ENCODE measurements at places on chromosomes 12 and 14.
A peak's percentile ranks its signal among the peaks of the same experiment; 100 is the strongest.

DNA sequence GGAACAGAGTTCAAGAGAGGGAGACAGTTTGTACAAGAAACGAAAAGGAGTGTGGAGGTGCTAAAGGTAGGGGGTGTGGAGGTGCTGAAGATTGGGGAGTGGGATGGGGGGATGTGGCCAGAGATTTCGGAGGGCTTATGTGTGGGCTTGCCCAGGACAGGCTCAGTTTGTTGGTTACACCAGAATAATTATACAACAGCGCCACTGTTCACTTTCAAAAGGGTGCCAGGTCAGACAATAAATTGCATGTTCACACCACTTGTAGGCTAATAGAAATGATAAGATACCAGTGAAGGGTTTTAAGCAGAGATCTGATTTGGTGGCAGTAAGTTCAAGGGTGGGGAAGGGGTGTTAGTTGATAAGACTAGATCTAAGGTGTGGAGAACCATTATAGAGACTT, 75.3 kb downstream of the PRKCH start:
- DNase-seq = no peak

GRCh38 chr14:92441751-92442504, 71.7 kb upstream of the RIN3 start:
- DNase-seq = no peak

- DNase-seq = peak; percentile 40
Observed at GRCh38 chr12:8156416-8156815, 399 bp upstream of the ZNF705A start.

- peak; percentile 25 for DNase-seq
Observed at GRCh38 chr12:122371475-122372045, 50.9 kb downstream of the CLIP1 start.

DNA sequence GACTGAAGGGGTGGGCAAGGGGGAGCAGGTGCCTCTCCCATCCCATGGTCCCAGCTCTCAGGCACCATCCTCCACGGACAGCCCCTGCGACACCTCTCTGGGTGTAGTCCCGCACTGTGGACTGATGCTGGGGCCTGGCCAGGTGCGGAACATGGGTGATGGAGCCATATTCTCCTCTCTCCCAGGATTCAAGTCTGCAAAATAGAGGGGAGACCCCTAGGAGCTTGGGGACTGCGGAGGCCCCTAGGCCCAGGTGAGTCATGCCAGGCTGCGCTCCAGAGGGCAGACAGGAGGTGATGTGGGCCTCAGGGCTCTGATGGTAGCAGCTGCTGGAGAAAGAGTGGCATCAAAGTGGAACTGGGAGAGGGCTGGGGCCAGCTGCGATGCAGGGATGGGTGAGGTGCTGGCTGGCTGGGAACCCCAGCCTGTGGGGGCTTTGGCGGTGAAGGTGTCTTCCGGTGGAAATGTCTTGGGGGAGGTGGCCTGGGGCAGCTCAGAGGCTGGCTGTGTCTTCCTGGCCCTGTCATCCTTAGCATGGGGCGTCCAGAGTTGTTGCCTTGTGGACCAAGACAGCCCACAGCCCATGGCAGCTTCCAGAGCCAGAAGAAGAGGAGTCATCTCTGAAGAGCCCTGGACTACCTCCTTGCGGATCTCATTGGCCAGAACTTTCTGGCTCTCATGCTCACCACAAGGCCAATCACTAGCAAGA, 149.1 kb downstream of the KIF26A start:
- no peak for DNase-seq

DNA sequence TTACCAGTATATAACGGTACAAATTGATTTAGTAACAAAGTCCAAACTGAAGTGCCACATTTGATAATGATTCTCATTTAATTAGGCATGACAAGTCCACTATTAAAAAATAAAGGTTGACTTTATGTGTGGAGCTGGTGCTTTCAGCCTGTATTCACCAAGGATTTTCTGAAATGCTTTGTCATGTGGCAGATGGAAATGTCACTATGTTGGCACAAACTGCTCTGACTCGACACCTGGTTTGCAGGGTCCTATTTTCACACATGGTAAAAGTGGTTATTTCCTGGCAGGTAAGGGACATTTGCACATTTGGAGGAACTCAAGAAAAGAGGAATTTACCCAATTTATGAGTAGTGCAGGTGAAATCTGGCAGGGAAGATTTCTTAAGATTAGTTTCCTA, 572.6 kb upstream of the MDGA2 start:
- no peak for DNase-seq

DNA sequence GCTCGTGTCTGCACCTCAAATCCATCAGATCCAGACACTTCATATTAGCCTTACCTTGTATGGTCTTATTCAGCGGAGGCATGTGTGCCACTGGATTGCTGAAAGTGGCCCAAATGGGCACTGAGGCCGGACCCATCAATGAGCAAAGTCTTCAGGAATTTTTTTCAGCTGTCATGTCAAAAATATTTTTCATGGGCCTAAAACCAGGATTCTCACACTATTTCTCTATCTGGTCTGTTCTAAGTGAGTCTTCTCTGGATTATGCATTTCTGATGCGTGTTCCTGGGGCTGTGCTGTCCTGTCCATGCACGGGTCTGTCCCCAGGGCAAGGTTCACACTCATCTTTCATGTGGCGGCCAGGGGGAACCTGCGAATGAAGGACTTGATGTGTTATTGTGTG, 94.6 kb downstream of the KCNA5 start:
- no peak for DNase-seq

- no peak for DNase-seq
Observed at GRCh38 chr12:43098071-43098470, 453.9 kb downstream of the ADAMTS20 start.

GRCh38 chr14:22379727-22380126, 209.3 kb downstream of the DAD1 start:
- DNase-seq = peak; percentile 68

GRCh38 chr12:123897221-123897620, 75.4 kb downstream of the CCDC92 start:
- DNase-seq = peak; percentile 78

GRCh38 chr14:54688229-54688628, 121.3 kb downstream of the SAMD4A start:
- no peak for DNase-seq

- no peak for DNase-seq
Observed at GRCh38 chr12:98328467-98328866, 186.9 kb upstream of the TMPO start.

DNA sequence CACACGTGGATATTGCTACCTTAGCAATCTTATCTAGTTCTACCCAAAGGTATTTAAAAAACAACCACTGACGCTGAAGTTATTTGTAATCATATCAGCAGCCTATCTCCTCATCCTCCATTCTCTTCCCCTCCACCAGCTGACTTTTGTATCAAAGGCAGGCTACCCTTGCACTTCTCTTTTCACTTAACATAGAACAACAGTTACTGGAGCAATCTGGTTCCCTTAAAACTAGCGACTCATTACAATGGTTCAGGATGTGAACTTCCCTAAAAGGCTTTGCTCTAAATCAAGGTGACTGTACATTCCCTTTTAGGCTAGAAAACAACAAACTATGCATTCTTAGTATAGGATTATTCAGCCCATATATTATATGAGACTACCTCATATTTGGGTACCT, 404.7 kb downstream of the APAF1 start:
- DNase-seq = no peak

DNA sequence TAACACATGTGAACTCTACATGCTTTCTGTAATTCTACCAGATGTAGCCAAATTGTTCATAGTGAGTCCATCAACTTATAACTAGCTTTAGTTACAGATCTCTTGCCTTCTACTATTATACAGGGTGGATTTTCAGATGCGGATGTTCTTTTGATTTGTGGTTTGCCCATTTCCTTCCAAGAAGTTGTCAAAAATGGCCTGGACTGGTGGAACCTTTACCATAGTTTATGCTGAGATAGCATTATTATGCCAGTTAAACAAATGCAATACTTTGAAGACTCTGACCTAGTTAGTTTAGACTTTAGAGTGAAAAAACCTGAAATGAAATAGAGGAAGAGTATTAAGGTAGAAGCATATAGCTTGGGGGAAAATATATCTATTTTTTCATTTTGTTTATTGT, 27.4 kb upstream of the CFL2 start:
- DNase-seq = no peak

- DNase-seq = no peak
Observed at GRCh38 chr12:48826209-48826855, 8.0 kb downstream of the CACNB3 start.

DNA sequence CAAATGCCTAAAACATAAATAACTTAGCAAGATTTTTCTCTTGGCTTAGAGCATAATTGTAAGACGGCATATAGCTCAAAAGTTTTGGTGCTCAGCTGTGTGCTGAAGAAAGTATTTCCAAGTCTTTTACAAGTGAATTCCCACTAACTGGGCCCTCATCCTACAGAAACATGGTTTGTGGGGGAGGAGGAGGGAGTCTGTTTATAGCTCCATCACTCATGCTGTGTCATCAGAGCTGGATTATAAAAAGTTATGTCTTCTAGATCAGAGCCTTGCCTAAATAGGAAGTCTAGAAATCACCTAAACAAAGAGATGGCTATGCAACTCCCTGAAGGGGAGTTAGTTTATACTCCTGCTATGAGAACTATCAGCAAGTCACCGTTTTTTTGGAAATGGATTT, 65.9 kb upstream of the OTOGL start:
- peak; percentile 85 for DNase-seq

DNA sequence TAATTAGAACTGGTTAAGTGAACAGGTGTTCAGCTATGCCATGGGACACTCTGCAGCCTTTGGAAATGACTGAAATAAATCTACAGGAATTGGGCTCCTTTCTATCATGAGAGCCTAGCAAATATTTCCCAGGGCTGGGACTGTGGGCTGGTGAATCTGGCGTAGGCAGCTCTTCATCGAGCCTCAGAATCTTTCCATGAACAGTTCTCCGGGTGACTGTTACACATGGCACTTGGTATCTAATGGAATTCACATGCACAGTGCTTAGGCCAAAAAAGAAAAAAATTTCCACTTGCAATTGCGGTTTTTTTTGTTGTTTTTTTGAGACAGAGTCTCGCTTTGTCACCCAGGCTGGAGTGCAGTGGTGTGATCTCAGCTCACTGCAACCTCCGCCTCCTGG, 32.1 kb downstream of the PRKAB1 start:
- DNase-seq = no peak

DNA sequence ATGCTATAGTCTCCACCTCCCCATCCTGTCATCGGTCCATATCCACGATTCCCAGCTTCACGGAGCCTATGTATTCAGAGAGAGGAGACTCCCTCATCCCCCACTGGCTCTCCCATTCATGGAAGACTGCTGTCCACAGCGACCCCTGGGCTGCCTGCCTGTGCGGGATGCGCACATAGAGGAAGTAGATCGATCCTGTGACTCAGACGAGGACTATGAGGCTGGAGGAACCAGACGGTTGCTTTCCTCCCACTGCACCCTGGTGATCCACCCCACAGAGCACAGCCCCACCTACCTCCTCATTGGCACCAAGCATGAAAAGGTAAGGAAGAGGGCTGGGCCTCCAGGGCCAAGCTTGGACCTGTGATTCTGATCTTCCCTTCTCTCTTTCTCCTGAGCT, 24.4 kb downstream of the PIGH start:
- DNase-seq = peak; percentile 32

GRCh38 chr14:29851397-29851796, 76.2 kb downstream of the PRKD1 start:
- peak; percentile 8 for DNase-seq
